Activated naive CD8-positive, alpha-beta T cell treated with anti-CD3 and anti-CD28 coated beads for 36 hours (primary cell): ENCODE measurements at places on chromosomes 3 and 15. TPM values are rescaled to one million over a fixed set of nuclear protein-coding genes. Genes with fewer than 3 reads are reported as not detected.

Gene CFAP100
- total RNA-seq = not detected

Gene AGBL1
- total RNA-seq = not detected

Gene TM4SF1
- total RNA-seq = not detected

Gene GRIP2
- total RNA-seq = not detected

Gene MORF4L1
- 275 TPM for total RNA-seq

Gene ADAMTSL3
- not detected for total RNA-seq

Gene BOC
- total RNA-seq = not detected

Gene BLOC1S6
- 49.2 TPM for total RNA-seq

Gene ARRDC4
- 2.8 TPM for total RNA-seq

Gene DUOXA2
- total RNA-seq = not detected

Gene RAB6B
- 0.29 TPM for total RNA-seq

Gene ANKUB1
- not detected for total RNA-seq

Gene CDCP1
- total RNA-seq = 0.82 TPM

Gene LINGO1
- total RNA-seq = not detected

Gene EBLN2
- 3.6 TPM for total RNA-seq

Gene PCSK6
- total RNA-seq = 4.6 TPM

Gene PKM
- 2,323 TPM for total RNA-seq

Gene TMC3
- not detected for total RNA-seq

Gene OR5K2
- not detected for total RNA-seq

Gene KY
- total RNA-seq = not detected

Gene ARPIN
- total RNA-seq = not detected

Gene GPR27
- total RNA-seq = 0.68 TPM

Gene HIGD2B
- total RNA-seq = not detected

Gene DLG1
- 49.1 TPM for total RNA-seq

Gene SEMA3B
- 1.6 TPM for total RNA-seq

Gene MESP2
- total RNA-seq = not detected

Gene TLR9
- 1.4 TPM for total RNA-seq

Gene FAM43A
- 3.8 TPM for total RNA-seq

Gene CFAP91
- total RNA-seq = 0.47 TPM

Gene CCDC33
- not detected for total RNA-seq

Gene RARRES1
- total RNA-seq = not detected

Gene NR1I2
- total RNA-seq = 1.4 TPM

Gene TEX55
- not detected for total RNA-seq

Gene TMEM45A
- 3.0 TPM for total RNA-seq

Gene CPA3
- total RNA-seq = not detected

Gene ABI3BP
- 0.14 TPM for total RNA-seq

Gene SYNPR
- total RNA-seq = not detected

Gene AGTR1
- total RNA-seq = not detected

Gene FRMD4B
- total RNA-seq = 7.1 TPM

Gene GOLGA8H
- 0.36 TPM for total RNA-seq

Gene MYRIP
- not detected for total RNA-seq

Gene RYR3
- total RNA-seq = not detected

Gene FSD2
- total RNA-seq = not detected

Gene MUC13
- total RNA-seq = not detected

Gene ZNF385D
- total RNA-seq = not detected

Gene AADACL2
- total RNA-seq = not detected

Gene RBMS3
- total RNA-seq = 1.6 TPM
